ENCODE measurements at places on chromosomes 11 and 22.

- no peak for DNase-seq
These were observed 232.7 kb downstream of the TENM4 start for GRCh38 chr11:79208126-79208525.

DNA sequence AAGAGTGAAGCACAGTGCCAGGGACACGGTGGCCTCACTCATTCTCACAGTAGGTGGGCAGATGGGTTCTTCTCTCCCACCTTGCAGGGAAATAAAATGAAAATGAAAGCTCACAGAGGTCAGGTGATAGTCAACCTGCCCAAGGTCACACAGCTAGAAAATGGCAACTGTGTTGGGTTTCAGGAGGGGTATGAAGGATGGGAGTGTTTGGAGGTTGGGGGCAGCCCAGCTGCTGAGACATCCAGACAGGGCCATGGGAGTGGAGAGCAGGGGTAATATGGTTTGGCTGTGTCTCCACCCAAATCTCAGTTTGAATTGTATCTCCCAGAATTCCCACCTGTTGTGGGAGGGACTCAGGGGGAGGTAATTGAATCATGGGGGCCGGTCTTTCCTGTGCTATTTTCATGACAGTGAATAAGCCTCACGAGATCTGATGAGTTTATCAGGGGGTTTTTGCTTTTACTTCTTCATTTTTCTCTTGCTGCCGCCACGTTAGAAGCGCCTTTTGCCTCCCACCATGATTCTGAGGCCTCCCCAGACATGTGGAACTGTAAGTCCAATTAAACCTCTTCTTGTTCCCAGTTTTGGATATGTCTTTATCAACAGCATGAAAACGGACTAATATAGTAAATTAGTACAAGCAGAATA lies 247.0 kb downstream of the TENM4 start:
- no peak for DNase-seq

GRCh38 chr11:99015634-99016454 lies 4.9 kb upstream of the CNTN5 start:
- DNase-seq, result no peak

GRCh38 chr22:37442537-37442936 lies 15.3 kb upstream of the ELFN2 start:
- DNase-seq, result no peak

DNA sequence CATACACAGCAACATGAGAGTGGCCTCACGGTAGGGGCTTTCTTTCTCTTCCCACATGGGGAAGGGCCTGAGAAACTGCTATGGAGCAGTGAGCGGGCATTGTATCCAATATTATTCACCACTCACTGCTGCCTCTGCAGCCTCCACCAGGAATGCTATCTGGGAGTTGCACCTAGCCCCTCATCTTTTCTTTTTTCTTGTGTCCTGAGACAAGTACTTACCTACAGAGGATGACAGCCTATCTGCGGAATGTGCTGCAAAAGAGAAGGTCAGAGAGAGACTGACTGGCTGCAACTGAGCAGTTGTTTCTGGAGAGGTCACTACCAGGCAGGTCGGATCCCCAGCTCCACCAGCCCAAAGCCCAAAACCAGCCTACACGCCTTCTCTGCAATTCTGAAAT lies 52.1 kb upstream of the HTATIP2 start:
- no peak for DNase-seq

- no peak for DNase-seq
These were observed 136.2 kb upstream of the SEZ6L start for GRCh38 chr22:26033071-26033470.

GRCh38 chr11:106424111-106424510 lies 346.6 kb downstream of the AASDHPPT start:
- DNase-seq, result no peak

GRCh38 chr11:130814440-130815096 lies 101.7 kb downstream of the SNX19 start:
- DNase-seq, result no peak

DNA sequence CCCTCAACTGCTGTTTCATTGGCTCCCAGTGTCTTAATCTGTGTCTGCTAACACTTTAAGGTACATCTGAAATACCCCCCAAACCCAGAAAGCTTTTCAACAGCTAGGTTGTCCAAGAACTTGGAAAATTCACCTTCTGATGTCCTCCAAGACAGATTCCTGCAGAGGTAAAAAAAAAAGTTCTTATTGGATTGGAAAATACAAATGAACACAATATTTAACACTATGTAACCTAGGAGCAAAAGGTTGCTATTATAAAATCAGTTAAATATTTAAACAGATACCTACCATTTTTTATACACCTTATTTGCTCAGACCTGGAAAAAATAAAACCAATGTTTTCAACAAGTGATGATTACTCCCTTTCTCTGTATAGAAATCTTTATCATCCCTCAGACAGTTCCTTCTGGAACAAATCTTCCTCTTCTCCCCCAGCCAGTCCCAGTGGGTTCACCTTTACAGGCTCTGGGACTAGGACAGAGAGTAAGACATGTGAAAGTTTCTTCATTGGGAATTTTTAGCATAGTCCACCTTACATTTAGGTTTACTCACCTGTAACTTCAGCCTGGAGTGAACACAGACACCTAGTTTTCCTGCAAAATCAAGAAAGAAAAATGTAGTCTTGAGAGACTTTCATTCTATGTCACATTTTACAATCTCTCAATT lies 13.3 kb upstream of the WDR74 start:
- DNase-seq, result no peak

DNA sequence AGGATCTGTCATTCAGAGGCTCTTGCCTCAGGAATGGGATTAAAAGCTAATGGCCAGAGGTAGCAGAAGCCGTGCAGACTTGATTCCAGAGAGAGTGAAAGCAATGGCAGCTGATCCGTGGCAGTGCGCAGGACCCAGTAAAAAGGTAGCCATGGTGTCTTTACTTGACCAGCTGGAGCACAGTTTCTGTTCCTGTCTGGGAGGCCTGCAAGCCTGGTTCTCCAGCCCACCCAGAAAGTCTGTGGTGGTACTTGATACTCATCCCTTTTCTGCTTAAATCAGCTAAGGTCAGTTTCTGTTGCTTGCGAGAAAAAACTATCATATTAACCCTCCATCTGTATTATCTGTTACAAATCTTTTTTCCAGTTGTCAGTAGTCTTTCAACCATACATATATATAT lies 86.7 kb downstream of the RPS6KA4 start:
- no peak for DNase-seq

- DNase-seq, result no peak
These were observed 48.3 kb downstream of the LARGE1 start for GRCh38 chr22:33871935-33872334.

- no peak for DNase-seq
These were observed 170.8 kb downstream of the BUD13 start for GRCh38 chr11:116601814-116602636.

DNA sequence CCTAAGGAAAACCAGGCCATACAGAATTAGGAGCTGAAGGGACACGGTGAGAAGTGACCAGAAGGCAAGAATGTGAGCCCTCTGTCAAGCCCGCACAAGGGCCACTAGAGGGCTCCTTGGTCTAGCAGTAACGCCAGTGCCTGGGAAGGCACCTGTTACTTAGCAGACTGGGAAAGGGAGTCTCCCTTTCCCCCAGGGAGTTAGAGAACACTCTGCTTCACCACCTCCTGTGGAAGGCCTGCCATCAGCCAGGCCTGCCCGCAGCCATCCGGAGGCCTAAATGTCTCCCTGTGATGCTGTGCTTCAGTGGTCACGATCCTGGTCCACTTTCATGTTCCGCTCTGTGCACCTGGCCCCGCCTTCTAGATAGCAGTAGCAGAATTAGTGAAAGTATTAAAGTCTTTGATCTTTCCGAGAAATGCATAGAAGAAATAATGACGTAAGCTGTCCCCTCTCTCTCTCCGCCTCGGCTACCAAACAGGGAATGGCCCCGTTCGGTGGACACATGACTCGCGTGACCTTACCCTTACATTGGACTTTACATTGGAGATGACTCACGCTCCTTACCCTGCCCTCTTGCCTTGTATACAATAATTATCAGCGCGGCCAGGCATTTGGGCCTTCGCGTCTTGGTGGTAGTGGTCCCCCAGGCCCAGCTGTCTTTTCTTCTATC lies 10.7 kb upstream of the GSTP1 start:
- no peak for DNase-seq

- no peak for DNase-seq
These were observed 43.4 kb downstream of the PKNOX2 start for GRCh38 chr11:125207866-125208425.

GRCh38 chr11:75403037-75403436 lies 3.7 kb downstream of the RPS3 start:
- no peak for DNase-seq

DNA sequence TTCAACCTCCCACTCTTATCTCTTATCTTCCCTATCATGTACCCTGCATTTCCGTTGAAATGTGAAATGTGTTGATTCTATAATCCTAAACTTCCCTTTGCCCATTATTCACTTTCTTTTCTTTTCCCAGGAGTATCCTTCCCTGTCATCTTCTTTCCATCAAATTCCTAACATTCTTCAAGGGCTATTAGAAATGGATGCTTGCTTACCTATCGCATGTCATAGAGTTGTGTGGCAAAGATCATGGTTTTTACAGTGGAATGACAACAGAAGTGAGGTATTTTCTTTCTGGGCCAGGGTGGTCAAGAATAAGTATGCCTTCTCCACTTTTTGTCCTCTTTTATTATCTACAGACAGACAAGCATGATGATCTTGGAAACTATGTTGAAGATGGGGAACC lies 124.4 kb upstream of the SLC5A12 start:
- no peak for DNase-seq

DNA sequence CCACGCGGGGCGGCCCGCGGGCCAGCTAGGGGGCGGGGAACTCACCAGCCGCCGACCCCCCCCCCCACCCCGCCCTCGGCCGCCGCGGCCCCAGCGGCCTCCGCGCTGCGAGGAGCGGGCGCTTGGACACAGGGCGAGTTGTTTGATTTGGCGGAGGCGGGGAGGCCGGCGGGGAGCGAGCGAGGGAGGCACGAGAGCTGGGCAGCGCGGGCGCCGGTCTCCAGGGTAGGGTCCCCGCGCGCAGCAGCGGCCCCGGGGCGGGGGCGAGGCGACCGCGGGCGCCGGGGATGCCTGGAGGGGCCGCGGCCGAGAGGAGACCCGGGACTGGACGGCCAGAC lies 64.4 kb downstream of the NAV2 start:
- DNase-seq, result no peak

GRCh38 chr11:130304651-130305050 lies 10.1 kb downstream of the ZBTB44 start:
- DNase-seq, result no peak

DNA sequence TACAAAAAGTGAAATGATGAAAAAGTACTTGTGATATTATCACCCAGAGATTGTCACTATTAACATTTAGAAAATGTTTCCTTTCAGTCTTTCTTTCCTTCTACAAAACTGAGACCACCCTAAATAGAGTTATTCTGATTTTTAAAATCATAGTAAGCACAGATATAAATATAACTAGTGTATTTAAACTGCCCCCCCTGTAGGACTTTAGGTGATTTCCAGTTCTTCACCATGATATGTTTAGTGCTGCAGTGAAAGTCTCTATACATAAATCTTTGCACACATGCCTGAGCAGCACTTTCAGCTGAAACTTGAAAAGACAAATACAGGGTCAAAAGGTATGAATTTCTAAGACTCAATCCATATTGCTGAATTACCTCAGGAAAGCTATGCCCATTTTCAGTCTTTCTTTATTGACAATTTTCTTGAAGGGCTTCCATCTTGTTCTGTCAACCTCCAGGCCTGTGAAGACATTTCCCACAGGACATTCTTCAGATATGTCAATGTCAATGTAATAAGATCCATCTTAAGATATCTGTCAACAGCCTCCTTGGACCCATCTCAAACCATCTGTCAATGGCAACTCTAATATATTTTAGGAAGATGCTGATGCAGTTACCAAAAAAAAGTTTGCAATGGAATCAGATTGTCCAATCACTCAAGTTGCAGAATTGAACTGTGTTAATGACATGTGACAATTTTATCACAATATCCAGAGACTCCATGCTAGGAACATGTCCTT lies 30.8 kb upstream of the LDLRAD3 start:
- no peak for DNase-seq

DNA sequence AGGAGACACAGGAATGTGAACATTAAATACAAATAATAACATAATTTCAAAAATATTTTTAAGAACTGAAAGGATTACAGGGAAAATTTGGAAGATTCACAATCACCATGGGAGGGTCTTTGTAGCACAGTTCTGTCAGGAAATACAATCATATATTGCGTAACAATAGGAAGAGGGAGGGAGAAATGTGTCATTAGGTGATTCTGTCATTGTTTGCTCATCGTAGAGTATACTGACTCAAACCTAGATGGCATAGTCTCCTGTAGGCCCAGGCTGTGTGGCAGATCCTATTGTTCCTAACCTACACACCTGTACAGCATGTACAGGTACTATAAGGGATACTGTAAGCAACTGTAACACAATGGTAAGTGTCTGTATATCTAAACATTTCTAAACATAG lies 330.4 kb downstream of the BRD1 start:
- no peak for DNase-seq

DNA sequence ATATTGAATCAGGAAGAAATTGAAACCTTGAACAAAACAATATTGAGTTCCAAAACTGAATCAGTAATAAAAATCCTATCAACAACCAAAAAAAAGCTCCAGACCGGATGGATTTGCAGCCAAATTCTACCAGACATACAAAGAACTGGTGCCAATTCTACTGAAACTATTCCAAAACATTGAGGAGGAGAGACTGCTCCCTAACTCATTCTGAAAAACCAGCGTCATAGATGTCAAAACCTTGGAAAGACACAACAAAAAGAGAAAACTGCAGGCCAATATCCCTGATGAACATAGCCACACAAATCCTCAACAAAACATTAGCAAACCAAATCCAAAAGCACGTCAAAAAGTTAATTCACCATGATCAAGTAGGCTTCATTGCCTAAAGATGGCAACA lies 353.8 kb downstream of the TMEM135 start:
- no peak for DNase-seq

- DNase-seq, result no peak
These were observed 63.0 kb upstream of the CD82 start for GRCh38 chr11:44502506-44502905.

DNA sequence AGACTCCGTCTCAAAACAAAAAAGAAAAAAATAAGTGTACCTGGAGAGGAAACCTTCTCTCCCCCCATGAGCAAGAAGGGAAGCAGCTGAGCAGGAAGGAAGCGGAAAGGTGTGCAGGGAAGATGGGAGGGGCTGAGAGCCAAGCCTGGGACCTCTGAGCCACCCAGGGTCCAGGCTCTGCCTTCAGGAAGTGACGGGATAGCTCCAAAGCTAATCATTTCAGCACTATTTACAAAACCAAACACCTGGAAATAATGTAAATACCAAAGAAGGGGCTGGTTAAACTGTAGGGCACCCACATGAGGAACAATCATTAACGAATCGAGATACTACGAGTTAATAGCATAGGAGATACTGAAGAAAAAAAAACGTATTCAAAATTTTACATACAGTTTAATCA lies 27.9 kb downstream of the ARRB1 start:
- DNase-seq, result no peak

DNA sequence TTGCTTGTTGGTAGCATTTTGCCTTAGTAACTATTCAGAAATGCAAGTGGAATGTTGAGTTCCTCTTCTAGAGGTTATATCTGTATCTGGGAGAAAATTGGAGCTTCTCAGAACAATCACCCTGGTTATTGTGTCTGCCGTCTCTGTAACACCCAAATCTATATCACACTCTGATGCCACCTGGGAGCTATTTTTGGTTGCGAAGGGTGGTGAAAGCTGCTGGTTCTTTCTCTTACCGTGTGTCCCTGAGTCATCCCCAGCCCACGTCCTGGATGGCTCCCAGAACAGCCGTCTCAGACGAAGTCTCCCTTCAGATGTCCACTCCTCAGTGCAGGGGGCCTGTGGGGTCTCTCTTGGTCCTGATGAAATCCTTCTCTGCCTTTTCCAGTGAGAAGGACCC lies 83.5 kb downstream of the C22orf31 start:
- DNase-seq, result no peak

Measured in esophagus squamous epithelium (tissue), 5 donors.